Activated T-helper 2 cell treated with anti-CD3 and anti-CD28 coated beads, Interferon-gamma antibody, Interleukin-2, Interleukin-4, amounts not matched to agents 10 μg/mL and 5 μg/mL and 100 μg/mL, durations not matched to agents 14 hours and 24 hours and 36 hours (primary cell): ENCODE measurements at places on chromosomes 5 and 9.
A peak's percentile ranks its signal among the peaks of the same experiment; 100 is the strongest.

- no peak for DNase-seq
Measured at GRCh38 chr5:95449460-95449859, 58.3 kb downstream of the FAM81B start.

DNA sequence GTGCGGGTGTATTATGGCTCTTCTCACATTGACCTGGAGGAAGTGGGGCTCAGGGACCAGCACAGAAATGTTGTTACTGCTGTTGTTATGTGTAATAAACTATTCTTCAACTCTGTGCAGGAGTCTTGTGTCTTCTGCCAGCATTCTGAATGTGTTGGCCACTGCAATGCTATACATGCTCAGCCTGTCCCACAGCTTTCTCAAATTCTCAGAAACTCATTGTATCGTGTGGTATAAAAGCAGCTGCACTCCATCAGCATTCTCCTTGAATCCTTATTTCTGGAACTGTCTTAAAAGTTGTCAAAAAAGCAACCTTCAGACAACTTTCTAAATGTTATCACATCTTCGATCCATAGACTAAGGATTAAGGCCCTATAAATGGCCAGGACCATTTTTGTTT, 72.0 kb downstream of the ZNF474 start:
- DNase-seq = no peak

- no peak for DNase-seq
Measured at GRCh38 chr5:75663579-75664284, 52.5 kb downstream of the ANKDD1B start.

- peak; percentile 36 for DNase-seq
Measured at GRCh38 chr5:176658817-176659511, 11.7 kb downstream of the TSPAN17 start.
